ENCODE measurements at places on chromosomes 7 and 10. TPM values are rescaled to one million over a fixed set of nuclear protein-coding genes. Genes with fewer than 3 reads are reported as not detected.

TRUB1 gene
- 11.1 TPM for polyA plus RNA-seq

DNA sequence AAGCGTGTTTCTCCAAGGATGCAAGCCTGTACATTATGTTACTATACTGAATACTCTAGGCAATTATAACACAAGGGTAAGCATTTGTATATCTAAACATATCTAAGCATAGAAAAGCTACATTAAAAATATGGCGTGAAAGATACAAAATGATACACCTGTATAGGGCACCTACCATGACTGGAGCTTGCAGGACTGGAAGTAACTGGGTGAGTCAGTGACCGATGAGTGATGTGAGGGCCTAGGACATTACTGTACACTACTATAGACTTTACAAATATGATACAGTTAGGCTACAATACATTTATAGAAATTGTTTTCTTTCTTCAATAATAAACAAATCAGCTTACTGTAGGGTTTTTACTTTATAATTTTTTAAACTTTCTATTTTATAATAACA lies 1127.2 kb upstream of the LRRN3 start:
- no peaks in the 10 kb centered on the region for H3K36me3 ChIP-seq
- no peak overlapping the region for H3K4me3 ChIP-seq
- no peaks in the 10 kb centered on the region for H3K27me3 ChIP-seq
- no peak overlapping the region for H3K27ac ChIP-seq

DNA sequence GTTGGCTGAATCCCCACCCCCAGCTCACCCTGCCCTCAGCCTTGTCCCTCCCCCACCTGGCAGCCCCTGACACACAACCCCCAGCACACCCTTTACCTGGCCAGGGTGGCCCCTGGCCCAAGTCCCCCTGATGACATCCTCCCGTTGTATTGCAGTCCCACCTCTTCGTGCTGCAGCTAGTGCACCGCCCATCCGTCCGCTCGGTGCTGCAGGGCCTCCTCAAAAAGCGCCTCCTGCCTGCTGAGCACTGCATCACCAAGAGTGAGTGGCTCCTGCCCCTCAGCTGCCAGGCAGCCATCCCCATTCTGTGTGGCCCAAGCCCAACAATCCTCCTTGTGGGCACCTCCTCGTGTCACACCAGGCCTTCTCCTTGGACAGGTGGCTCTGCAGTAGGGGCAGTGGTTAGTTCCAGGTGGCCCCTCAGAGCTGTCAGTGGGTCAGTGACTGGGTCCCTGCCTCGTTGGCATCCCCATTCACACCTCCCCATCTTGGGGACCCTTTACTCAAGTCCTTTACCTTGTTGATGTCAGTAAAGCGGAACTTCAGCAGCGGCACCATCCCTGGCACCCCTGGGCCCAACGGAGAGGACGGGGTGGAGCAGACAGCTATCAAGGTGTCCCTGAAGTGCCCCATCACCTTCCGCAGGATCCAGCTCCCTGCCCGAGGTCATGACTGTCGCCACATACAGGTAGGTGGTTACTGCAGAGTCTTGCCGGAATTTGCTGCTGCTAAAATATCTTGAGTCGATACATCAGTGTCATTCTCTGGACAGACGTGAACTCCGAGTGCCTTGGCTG lies 14.3 kb downstream of the ZMIZ2 start:
- no peaks in the 10 kb centered on the region for H3K4me1 ChIP-seq
- peaks cover 85% of the 10 kb centered on the region for H3K36me3 ChIP-seq
- DNase-seq: peak; percentile 39
- H3K27me3 ChIP-seq: no peaks in the 10 kb centered on the region

EPO gene
- not detected for polyA plus RNA-seq

Data from SK-N-SH (cell line).